ENCODE measurements at places on chromosomes 5 and 9.

GRCh38 chr9:23006127-23006526 lies 559.5 kb downstream of the DMRTA1 start:
- no peak for DNase-seq

- DNase-seq, result no peak
These were observed 46.5 kb downstream of the SLC6A7 start for GRCh38 chr5:150236313-150236712.

DNA sequence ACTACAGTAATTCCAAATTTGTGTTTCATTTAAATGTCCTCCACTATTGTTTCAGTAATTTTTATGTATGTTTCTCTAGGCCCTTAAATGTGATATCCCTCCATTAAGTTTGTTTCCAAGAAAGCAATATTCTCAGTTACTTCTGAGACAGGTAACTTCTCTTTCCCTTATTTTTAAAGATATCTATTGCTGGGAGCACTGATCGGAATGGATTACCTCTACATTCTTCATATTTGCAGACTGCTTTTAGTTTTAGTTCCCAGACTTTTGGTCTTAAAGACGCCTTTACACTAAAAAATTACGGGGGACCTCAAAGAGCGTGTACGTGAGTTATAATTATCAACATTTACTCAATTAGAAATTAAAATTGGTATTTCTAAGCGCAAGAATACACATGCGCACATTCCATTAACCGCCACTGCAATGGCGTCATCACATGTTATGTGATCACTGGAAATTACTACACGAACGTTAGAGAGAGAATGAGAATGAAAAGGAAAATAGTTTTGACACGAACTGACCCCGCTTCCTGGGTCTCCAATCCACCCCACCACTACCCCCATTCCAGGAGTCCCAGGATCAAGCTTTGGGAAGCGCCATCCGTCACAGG lies 519 bp upstream of the RAD50 start:
- DNase-seq, result no peak

- peak; percentile 73 for DNase-seq
These were observed 87.9 kb upstream of the FSD1L start for GRCh38 chr9:105359892-105360291.

- DNase-seq, result no peak
These were observed 50.0 kb downstream of the CRB2 start for GRCh38 chr9:123406016-123406415.

DNA sequence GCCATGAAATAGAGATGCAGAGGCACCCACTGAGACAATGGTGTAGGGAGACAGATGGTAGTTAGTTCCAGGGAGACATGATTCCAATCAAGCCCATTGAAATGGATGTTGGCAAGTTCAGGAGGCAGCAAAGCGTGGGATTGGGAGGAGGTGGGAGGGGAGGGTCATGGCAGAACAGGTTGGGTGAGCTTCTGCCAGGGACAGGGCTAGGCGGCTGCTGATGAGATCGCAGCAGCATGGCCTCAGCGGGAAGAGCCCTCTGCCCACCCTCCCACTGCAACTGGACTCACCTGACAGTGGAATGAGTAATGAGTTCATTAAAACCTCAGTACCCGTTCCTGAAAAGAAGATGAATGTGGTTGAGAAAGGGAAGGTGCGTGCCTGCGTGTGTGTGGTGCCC lies 418.2 kb downstream of the CDK5RAP2 start:
- no peak for DNase-seq

GRCh38 chr5:17185773-17186172 lies 31.7 kb upstream of the BASP1 start:
- DNase-seq, result peak; percentile 79

DNA sequence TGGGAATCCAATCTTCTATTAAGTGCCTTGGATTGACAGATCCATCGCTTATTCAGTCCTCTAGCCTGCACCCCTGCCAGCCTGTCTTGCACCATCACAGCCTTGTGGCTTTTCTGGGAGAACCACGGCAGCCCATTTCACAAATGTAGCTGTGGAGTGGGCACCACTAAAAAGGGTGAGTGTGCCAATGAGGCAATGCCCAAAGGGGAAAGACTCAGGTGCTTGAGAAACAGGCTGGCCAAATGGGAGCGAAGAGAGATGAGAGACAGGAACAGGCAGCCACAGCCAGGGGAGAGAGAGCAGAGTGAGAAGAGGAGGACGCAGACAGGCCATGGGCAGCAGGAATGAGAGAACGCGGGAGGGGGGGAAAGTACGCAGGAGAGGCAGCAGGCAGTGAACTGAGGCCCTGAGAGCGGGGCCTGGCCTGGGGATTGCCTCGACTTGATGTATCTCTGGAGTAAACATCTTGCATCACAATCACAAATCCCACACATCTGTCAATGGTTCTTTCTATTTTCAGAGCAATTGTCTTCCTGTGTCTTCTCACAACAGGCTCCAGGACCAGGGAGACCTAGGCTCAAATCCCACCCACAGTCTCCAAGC lies 173.1 kb downstream of the SYK start:
- DNase-seq, result no peak

GRCh38 chr5:125814119-125814518 lies 609.1 kb upstream of the GRAMD2B start:
- no peak for DNase-seq

DNA sequence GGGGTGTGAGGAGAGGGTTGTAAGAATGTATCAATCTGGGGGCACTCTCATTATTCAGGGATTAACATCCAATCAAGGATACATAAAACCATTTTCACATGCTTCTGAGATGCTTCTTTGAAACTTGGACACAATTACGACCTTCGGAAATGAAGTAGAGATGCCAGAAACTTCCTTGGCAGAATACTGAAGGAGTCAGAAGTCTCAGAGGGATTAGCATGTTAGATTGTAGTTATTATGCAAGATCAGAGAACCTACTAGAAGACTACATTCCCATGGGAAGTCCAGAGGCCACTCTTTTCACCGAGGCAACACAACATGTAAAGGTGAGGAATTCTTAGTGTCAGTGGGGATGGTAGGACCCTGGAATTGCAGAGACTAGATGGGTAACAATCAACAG lies 5.1 kb upstream of the SLC22A4 start:
- no peak for DNase-seq

DNA sequence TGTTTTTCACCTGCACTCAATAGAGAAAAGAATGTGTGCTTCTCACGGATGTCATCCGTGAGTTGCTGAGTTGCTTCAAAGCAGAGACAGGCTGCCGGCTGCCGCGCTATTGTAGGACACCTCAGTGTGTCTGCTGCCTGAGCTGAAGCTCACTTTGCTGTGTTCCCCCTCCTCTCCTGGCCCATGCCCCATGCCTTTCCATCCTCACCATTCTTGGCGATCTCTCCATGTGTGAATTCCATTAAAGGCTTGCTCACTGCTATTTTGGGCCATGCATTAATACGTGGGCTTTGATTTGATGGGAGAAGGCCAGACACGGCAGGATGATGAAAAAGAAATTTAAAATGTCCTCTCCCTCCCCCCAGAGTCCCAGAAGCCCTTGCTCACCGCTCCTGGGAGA lies 14.5 kb downstream of the ADAM19 start:
- no peak for DNase-seq

- DNase-seq, result peak; percentile 36
These were observed 459.7 kb downstream of the EBF1 start for GRCh38 chr5:158639881-158640592.

DNA sequence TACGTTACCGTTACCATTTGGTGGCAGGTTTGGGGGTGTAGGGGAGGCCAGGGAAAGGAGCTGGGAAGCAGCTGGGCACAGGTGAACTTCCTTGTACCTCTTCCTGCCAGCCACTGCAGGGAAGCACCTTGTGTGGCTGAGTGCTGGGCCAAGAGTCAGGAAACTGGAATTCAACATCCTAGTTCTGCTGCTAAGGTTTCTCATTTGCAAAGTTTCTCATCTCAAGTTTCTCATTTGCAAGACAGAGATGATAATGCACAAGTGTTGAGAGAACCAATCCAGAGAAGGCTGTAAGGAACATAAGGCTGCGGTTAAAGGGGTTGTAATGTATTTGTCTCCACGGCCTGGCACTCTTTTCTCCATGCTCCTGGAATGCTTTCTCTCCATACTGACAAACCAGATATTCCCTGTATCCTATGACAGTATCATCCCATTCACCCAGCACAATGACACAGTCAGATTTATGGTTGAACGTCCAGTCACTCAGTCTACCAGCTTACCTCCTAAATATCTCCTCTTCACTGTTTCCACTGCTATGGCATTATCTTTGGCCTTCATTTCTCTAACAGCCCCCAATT lies 33.6 kb upstream of the LARP1 start:
- DNase-seq, result no peak

DNA sequence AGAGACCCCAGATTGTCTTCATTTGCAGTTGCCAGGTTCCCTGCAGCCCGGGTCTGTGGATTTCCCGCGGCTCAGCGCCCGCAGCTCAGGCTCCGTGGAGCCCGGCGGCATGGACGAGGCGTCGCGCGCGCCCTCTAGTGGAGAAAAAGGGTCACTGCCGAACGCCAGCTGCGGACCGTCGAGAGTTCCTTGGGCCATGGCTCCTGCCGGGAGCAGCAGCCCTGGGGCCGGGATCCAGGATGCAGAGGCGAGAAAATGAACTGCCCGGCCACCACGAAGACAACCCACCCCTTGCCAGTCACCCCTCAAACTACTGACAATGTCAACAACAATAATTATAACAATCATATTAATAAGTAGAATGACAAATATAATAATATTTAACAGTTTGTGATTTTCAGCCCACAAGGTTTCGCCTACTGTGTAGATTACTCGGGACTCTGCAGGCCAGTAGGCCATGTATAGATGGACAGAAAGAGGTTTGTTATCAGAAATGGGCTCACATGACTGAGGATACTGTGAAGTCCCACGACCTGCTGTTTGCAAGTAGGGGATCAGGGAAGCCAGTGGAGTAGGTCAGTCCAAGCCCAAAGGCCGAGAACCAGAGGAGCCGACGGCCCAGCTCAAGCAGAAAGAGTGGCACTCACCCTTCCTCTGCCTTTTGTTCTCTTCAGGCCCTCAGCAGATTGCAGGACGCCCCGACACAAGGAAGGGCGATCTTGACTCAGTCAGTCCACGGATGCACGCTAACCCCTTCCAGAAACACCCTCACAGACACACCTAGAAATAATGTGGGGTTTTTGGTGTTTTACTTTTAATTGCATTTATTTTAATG lies 43.1 kb downstream of the BOD1 start:
- peak; percentile 44 for DNase-seq

Data from brain microvascular endothelial cell (primary cell).